ENCODE measurements at places on chromosomes 6 and 20.

DNA sequence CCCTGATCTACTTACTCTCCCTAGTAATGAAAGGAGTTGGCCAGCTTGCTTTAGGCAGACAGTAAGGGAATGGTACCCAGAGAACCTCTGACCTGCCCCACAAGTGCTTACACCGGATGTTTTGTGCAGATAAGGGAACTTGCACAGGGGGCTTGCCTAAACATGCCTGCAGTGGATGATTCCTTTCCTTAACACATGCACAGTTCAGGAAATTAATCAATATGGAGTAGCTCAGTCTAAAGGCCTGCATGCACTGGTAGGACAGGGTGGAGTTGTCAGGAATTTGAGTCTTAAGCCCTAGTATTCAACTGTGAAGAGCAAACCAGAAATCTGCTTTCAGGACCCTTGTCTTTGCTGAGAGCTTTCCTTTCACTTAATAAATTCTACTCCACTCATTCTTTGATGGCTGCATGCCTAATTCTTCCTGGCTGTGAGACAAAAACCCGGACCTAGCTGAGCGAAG lies 3.9 kb upstream of the TRIM38 start:
- DNase-seq, result no peak

DNA sequence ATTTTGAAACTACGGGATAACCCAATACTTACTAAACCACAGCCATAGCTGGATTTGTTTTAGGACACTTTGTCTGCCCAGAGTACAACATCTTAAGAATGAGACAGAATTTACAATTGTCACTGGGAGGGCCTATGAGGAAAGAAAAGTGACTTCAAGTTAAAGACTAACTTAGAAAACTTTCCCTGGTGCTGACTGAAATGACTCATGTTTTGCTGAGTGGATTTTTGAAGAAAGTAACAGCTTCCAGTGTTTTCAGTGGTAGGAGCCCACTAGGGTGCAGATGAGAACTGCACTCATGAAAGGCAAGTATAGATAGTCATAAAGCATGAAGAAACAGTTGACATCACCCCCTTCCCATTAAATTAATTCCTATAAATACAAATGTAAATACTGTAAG lies 988.2 kb upstream of the MAP3K7 start:
- no peak for DNase-seq

DNA sequence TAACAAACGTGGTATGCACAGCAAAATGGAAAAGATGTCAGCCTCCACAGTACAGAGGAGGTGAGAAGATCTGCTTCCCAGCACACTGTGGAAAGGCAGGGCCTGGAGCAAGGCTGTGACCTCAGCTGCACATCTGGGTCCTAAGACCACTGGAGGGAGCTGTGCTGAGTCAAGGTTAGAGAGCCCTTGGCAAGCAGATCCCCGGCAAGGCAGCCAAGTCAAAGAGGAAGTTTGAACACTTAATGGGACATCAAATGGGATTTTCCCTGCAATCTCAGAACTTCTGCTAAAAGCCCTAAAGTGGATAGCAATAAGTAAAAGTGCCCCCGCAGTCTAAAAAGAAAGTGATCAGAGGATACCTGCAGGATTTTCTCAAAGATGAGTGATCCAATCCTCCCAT lies 39.5 kb downstream of the UNC5CL start:
- peak; percentile 56 for DNase-seq

GRCh38 chr6:30060606-30061091 lies 416 bp upstream of the POLR1H start:
- DNase-seq, result no peak

DNA sequence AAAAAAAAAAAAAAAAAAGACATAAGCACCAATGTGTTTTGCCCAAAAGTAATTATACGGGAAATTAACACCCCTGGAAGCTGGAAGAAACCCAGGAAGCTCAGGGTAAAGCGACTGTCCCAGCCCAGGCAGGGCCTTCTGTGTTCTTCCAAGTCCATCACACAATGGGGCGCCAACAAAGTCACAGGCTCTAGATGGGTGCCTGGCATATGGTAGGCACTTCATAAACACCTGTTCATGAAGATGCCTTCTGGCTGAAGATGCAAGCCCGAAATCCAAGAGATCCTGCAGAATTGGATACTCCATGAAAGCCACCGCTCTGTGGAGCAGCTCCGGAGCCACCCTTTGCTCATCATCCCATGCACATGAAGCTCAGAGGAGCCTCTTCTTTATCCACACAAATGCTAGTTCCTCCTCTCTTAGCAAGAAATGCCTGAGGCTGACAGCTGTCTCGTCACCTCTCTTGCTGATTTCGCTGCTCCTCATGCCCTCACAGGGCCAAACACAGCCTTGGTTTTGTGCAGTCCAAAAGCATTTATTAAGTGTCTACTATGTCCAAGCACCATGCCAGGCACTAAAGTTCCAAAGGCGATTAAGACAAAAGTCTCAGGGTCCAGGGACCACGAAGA lies 76.6 kb downstream of the TRERF1 start:
- no peak for DNase-seq

DNA sequence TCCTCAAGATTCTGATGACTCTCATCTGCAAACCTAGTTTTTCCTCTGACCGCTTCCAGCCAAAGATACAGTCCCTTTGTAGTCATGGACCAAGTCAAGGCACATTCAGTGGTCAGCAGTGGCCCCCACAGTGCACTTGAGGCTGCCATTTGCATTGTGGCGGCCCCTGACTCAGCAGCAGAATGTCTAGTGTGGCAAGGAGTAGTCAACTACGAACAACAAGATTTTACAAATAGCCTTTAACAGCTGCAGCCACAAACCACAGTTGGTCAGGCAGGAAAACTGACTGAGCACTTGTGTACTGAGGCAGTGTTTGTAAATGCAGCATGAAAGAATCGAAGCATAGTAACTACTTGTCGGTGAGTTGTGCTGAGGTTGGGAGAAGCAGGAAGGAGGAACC lies 49.6 kb downstream of the SLC2A12 start:
- DNase-seq, result no peak

- DNase-seq, result no peak
Measured at GRCh38 chr6:10320291-10320690, 94.6 kb downstream of the TFAP2A start.

DNA sequence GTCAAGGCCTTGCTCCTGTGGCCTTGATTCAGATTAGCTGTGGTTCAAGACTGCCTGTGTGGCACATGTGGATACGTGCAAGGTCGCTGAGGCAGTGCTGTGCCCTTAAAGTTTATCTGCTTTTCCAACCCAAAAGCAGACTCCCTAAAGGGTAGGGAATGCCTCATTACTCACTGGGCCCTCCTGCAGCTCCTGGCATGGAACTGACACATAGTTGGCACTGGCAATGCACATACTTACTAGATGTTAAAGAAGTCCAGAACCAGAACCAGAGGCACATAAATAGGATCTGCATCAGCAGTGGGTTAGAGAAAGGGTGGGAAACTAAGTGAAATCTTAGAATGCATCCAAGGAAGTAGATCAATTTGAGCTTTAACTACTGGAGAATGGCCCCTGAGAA lies 90.6 kb upstream of the MLN start:
- no peak for DNase-seq

GRCh38 chr6:159819932-159820640 lies 20.0 kb downstream of the PNLDC1 start:
- DNase-seq, result no peak

GRCh38 chr20:16476032-16476431 lies 97.2 kb downstream of the KIF16B start:
- DNase-seq, result no peak

DNA sequence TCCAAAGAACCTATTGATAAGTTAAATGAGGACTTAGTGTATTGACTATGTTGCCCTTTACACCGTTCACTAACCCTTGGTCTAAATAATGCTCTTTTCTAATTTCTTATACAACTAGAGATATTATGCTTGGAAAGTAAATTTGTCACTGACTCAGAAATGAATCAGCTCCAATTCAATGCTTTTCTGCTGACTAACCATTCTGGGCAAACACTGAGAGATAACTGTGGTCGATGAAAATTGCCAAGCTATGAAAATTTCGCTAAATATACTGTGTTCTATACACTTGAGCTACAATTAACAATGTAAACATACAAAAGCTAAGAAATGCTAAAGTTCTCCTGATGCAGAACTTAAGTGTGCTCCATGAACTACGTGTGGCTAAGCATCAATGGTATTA lies 23.1 kb upstream of the FBXO9 start:
- no peak for DNase-seq

GRCh38 chr6:170553534-170554012 lies 466 bp upstream of the PSMB1 start:
- DNase-seq, result no peak

DNA sequence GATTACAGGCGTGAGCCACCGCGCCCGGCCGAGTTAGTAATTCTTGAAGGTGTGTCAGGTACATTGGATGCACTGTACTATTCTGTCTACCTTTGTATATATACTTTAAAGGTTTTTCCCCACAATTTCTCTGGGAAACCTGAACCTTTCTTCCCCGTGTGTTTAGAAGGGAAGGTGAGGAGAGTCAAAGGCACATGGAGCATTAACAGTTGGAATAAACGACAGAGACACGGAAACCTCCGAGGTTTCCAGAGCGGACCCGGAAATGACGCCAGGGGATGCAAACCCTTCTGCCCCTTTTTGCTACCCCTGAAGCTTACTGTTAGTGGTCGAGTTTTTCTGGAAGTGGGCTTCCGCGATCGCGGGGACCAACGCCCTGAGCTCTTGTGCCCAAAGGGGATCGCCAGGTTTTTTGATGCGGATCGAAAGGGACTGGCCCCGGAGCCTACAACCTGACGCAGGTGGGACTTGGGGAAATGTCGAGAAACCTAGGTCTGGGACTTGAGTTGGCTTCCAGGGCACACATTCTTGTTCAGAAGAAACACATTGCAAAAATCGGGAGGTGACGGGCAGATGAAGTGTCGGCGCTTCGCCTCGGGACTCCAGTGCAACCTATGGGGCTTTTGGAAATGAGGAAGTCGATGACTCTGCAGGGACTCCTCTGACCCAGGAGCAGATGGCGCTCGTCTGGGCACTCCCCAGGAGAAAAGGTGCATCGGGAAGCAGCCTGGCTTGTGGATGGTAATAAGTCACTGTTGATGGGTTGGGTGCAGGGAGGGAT lies 218.2 kb downstream of the OR2B2 start:
- peak; percentile 39 for DNase-seq

DNA sequence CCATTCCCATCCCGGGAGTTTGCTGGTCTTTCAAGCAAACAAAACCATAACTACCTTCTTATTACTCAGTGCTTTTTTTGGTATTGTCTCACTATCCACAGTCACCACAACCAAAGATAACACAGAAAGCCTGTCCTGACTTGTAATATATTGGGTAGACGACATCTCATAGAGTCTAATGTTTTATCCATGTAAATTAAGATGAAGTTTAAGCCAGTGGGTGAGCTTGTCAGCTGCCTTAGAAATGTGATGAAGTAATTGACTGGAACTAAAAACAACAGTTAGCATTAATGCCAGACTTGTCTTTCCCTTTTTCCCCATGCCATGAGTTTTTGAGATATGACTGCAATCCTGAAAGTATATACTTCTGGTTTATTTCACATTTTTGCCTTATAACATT lies 282.7 kb upstream of the PRDM1 start:
- DNase-seq, result no peak

GRCh38 chr20:45621593-45621992 lies 7.9 kb upstream of the WFDC10A start:
- DNase-seq, result no peak

DNA sequence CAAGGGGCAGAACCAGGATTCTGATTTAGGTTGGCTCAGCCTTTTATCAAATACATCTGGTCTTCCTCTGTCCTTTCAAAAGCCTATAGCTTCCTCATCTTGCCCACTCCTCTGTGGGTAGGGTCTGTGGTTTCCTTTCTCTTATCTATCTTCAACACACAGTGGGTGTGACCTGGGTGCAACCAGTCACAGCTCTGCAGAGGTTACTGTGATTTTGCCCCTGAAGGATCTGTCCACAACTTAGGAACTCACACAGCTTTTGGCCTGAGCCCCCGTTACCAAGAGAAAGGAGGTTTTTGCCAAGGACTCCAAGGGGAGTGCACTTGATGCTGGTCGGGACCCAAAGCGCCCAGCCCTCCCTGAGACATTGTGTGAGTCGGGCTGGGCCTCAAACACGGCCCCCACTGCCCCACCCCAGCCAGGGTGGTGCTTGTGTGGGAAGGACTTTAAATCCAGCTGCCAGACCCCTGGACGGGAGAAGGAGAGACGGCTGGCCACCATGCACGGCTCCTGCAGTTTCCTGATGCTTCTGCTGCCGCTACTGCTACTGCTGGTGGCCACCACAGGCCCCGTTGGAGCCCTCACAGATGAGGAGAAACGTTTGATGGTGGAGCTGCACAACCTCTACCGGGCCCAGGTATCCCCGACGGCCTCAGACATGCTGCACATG lies at the start of gene PI16:
Gene PI16, plus strand, starts transcription at position 477 of the 670 bp plus-strand sequence. Its CDS starts 23 bp downstream, at position 500.
- peak; percentile 55 for DNase-seq

- DNase-seq, result peak; percentile 73
Measured at GRCh38 chr20:37095599-37096414, at the start of gene RBL1. Gene RBL1 (minus strand): TSS chr20:37095997. CDS start chr20:37095928, 69 bp downstream.

DNA sequence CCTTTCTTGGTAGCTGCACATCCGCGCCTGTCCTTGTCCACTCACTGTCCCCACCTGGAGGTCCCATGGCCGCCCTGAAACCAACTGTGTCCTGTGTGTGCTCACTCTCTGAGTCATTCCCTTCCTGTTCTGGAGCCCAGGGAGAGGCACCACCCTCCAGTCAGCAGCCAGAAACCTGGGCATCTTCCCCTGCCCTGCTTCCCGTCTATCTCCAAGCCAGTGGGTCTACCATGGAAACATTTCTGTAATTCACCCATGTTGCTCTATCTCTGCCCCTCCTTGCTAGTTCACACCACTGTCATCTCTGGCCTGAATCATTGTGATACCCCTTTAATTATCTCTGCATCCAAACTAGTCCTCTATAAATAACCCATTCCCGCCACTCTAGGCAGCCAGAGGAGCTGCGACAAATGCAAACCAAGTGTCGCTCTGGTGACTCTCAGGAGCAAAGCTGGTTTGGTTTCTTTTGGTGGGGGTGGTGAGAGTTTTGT lies 28.8 kb upstream of the SYNJ2 start:
- no peak for DNase-seq

- DNase-seq, result no peak
Measured at GRCh38 chr6:170262489-170263088, 28.3 kb downstream of the DLL1 start.
